ENCODE measurements at places on chromosomes 13 and 19. TPM values are rescaled to one million over a fixed set of nuclear protein-coding genes. Genes with fewer than 3 reads are reported as not detected.

INAFM1 gene
- 7.6 TPM for total RNA-seq

DAND5 gene
- 0.77 TPM for total RNA-seq

KLK8 gene
- total RNA-seq = not detected

FLT3LG gene
- total RNA-seq = 11.7 TPM

ZNF813 gene
- 6.7 TPM for total RNA-seq
